ENCODE measurements at places on chromosomes 7 and 10.

- DNase-seq: no peak
Measured at GRCh38 chr7:34081935-34082334, 176.6 kb downstream of the BMPER start.

GRCh38 chr10:34816085-34816496, 995 bp upstream of the PARD3 start:
- DNase-seq: no peak

GRCh38 chr10:132419538-132420468, 22.8 kb downstream of the PWWP2B start:
- no peak for DNase-seq

DNA sequence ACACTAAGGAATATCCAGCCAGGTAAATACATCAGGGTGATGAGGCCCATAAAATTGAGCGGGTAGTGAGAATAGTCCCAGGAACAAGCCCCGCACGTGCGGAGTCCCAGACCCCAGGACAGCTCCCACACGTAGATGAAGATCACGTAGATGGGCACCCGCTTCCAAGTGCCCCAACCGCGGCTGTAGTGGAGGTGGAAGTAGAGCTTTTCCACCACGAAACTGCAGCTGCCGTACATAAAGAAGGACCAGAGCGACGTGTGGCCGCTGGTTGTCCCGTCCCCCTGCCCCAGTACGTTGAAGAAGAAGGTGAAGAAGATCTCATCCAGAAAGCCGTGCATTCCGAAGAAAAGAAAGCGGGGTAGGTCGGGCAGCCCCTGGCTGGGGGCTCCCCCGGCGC, 948 bp downstream of the TMEM229A start:
- DNase-seq: no peak

DNA sequence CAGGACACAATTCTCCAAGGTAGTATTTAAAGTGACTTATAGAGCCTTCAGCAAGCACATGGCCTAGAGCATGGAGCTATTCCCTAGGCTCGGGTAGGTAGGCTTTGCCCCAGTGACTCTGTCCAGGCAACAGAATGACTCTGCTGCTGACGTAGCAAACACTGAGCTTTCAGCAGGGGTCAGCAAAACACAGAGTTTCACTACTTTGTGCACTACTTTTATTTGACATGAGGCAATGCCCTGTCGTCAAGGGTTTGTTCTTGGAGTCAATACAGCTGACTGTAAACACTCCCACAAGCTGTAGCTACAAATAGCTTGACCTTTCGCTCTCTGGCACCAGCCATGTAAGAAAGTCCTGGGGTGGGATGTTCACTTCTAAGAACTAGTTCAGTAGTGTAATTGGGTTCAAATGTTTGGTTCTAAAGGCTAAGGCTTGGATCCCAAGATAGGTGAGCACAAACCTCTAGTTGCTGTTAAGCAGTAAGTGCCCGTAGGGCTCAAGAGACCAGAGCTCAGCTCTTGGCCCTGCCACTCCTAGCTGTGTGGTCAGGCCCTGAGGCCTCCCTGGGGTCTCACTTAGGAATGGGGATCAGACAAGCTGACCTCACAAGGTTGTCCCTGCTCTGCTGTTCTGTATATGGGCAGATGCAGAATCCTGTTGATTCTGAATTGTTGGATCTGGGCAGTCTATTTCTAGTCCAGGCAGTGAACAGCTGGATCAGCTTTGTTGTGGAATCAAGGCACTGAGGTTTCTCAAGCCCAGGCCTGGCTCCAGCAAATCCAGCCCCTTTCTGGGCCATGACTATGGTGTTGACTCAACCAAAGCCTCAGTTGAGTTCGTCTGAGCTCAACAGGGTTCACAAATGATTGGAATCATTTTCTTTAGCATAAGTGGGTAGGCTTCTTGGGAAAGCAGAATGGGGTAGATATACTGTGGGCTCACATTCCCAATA, 10.7 kb downstream of the NODAL start:
- no peak for DNase-seq

DNA sequence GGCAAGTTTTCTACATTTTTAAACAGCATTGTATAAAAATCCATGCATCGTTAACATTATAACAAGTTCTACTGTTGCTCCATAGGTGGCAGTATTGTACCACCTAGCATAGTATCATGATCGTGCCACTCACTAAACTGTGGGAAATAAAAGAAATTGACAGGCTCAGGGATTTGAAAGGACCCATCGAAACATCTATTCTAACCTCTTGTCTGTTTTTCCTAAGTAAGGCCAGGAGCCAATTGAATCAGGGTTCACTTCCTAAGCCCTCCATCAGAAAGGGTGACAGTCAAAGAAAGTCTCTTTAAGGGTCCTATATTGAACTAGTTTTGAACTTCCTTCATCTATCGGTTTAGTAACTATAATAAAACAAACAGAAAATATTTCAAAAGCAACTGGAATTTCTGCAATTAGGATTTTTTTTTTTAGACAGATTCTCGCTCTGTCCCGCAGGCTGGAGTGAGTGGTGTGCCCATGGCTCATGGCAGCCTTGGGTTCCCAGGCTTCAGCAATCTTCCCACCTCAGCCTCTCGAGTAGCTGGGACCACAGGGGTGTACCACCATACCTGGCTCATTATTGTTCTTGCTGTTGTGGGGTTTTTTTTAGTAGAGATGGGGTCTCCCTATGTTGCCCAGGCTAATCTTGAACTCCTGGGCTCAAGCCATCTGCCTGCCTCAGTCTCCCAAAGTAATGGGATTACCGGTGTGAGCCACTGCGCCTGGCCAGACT, 9.4 kb downstream of the HACD1 start:
- DNase-seq: no peak

GRCh38 chr7:99116144-99116543, 27.8 kb downstream of the SMURF1 start:
- no peak for DNase-seq

DNA sequence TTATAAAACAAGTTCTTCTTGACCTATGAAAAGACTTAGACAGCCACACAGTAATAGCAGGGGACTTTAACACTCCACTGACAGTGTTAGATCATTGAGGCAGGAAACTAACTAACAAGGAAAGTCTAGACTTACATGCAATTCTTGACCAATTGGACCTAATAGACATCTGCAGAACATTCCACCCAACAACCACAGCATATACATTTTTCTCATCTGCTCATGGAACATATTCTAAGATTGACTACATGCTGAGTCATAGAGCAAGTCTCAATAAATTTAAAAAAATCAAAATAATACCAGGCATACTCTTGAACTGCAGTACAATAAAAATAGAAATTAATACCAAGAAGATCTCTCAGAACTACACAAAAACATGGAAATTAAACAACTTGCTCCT, 219.5 kb upstream of the HPS1 start:
- DNase-seq: no peak

DNA sequence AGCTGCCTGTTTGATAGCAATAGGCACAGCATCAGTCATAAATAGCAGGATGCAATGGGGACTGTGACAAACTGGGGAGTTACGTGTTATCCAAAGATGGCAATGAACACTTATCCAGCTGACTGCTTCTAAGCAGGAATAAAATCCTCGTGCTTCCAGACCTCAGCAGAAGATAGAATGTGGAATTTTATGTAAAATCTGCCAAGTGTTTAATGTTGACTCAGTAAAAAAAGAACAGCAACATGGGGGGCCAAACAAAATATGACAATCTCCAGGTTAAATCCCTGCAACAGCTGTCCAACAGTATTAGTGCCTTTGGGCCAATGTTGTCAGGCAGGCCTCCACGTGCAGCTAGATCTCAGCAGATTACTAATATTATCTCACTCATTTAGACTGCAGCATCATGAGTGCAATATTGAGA, 127.3 kb downstream of the SEMA3C start:
- no peak for DNase-seq

GRCh38 chr7:25940086-25940906, 211.7 kb upstream of the NFE2L3 start:
- no peak for DNase-seq

DNA sequence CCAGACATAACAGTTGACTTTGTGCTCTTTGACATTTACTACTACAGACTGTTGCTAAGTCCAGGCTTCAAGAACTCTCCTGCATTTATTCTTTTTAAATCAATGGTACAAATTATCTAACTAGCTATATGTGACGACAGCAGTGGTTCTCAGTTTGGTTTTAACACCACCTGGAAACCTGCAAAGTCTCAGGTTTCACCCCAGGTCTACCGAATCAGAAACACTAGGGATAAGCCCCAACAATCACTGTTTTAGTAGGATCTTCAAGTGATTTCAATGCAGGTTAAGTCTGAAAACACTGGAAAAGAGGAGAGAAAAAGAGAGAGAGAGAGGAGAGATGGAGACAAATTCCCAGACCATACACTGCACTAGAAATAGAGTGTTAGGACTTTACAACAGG, 519.0 kb downstream of the PCDH15 start:
- no peak for DNase-seq

- no peak for DNase-seq
Measured at GRCh38 chr7:51021906-51022570, 239.3 kb upstream of the GRB10 start.

GRCh38 chr10:117514971-117515370, 27.6 kb upstream of the EMX2 start:
- DNase-seq: no peak

GRCh38 chr10:132689721-132690360, 96.1 kb downstream of the NKX6-2 start:
- DNase-seq: no peak

- no peak for DNase-seq
Measured at GRCh38 chr10:10854725-10855124, 162.9 kb upstream of the CELF2 start.

- no peak for DNase-seq
Measured at GRCh38 chr7:93935102-93935501, 13.6 kb downstream of the GNG11 start.

GRCh38 chr7:129591868-129592267, 19.7 kb upstream of the NRF1 start:
- DNase-seq: no peak

DNA sequence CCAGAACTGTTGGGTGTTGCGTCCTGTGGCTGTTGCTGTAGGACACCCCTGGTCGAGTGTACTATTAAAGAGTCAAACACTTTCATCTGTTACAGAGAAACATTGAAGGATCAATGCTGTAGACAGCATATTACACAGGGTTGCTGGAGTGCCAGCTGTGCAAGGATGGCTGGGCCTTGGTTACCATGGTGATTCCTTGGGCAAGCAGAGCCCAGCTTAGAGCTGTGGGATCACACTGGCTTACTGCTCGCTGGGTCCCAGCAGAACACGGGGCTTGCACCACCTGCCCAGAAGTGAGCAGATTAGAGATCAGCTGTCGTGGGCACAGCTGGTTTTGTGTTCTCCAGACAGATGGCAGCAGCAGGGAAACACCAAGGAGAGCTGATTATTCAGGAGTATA, 76.0 kb downstream of the GPR141 start:
- no peak for DNase-seq

DNA sequence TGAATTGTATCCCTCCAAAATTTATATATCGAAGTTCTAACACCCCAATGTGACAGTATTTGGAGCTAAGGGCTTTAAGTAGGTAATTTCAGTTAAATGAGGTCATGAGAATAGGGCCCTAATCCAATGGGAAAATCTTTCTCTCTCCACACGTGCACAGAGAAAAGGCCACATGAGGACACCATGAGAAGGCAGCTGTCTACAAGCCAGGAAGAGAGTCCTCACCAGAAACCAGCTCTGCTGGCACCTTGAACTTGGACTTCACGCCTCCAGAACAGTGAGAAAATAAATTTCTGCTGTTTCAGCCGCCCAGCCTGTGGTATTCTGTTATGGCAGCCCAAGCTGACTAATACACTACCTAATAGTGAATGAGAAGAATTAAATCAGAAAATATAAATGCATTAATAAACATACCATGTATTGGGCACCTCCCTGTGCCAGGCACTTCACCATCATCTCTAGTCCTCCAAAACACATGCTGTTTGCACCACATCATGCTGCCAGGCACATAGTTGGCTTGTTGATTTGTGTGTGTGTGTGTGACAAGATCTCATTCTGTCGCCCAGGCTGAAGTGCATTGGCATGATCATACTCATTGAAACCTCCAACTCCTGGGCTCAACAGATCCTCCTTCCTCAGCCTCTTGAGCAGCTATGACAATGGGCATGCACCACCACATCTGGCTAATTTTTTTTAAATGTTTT, 9.1 kb upstream of the TOMM7 start:
- DNase-seq: no peak

GRCh38 chr10:63273577-63273976, 140.4 kb downstream of the NRBF2 start:
- DNase-seq: no peak

GRCh38 chr7:37943905-37944736, 23.7 kb downstream of the EPDR1 start:
- DNase-seq: no peak

DNA sequence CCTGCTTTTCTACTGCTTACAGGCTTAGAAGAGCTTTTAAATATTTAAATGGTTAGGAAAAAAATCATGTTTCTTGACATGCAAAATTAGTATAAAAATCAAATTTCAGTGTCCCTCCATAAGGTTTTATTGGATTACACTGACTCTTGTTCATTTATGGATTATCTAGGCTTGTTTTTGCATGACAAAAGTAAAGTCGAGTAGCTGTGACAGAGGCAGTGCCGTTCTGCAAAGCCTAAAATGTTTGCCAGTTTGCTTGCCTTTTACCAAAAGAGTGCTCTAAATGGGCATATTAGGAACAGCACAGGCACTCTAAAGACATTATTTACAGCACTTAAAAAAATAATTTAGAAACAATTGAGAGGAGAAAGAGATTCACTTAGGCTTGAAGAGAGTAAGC, 139.6 kb downstream of the TSPAN12 start:
- DNase-seq: no peak

- no peak for DNase-seq
Measured at GRCh38 chr7:16543456-16543855, 16.8 kb downstream of the LRRC72 start.

DNA sequence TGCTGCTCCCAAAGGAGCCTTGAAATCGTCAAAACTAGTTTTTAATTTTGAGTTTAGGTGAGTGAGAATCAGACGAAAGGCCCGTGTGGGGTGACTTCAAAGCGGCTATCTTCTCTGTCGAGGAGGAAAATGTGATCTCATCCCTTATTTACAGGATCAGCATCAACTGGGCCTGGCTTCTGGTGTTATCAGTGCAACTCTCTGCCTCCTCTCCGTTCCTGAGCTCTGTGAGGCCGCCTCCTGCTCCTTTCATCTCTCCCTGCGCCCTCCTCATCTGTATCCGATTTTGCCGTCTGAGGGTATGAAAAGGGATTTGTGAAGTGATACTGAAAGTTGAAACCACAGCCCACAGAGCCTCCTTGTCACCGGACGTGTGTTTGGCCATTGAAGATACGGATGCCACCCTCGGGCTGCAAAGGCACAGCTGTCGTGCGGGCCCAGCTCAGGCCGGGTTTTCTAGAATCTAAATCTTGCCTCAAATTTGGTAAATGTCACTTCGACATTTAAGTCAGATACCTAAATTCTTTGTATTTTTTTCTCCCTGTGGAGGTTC, 408.7 kb upstream of the ADARB2 start:
- no peak for DNase-seq

DNA sequence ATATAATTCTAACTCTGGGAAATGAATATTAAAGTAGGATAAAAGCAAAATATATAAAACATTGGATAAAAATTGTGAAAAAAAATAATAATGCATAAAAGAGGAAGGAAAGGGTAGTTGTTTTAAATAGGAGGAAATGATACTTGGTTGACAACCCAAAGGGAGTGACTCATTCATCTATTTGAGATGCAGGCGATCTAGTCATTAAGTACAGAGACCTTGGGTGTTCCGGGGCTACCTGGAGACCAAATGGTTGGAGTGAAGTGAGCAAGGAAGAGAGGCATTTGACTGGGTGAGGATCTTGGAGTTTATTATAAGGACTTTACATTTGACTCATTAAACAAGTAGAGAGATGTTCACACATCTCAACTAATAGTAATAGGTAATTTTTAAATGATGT, 111.0 kb downstream of the LRRTM3 start:
- DNase-seq: no peak
